ENCODE measurements at places on chromosomes 16 and 17.

DNA sequence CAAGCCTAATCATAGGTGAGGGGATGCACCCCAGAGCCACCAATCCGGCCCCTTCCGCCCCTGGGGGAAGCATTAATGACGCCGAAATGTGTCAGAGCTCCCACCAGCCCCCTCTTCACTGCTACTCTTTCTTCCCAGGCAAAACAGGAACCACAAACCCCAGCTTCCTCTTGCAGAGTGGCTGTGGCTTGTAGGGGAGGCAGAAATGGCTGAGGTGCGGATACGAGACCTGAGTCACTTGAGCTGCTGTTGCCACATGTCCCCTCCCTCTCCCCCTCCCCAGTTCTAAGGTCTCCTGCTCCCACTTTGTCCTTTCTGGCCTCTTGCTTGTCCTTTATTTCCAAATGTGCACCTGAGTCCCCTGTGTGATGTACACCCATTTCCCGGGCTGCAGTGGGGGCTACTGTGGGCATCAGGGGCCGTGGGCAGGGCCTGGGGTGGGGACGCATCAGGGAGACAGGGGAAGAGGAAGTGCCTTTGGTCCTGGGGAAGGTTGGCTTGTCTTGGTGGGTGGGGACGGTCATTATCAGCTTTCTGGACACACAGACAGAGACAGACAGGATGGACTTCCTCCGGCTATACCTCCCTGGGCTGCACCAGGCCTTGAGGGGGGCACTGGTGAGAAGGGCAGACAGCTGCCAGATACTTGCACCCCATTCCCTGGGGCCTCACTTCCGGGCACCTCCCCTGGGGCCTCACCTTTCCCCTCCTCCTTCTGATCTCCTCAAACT is at the start of gene APOBR:
Gene APOBR, plus strand, starts transcription at position 523 of the 731 bp plus-strand sequence. Its CDS starts 39 bp downstream, at position 562.
- DNase-seq: no peak

GRCh38 chr17:18257982-18258355 is 569 bp downstream of the FLII start:
- DNase-seq: peak; percentile 63

DNA sequence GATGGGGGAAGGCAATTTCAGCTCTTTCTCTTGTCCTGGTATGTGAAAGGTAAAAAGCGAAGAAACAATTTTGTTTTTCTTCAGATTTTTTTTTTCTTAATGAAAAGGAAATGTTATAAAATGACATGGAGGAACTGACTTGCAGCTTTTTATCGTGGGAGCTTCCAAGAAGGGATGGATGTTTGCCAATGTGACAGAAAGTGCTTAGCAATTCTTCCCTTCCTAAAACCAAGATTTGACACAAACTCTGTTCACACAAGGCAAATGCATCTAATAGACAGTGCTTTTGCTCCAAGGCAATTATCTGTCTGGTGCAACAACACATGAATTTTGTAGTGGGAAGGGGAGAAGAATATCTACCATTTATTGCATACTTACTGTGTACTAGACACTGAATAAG is 988.5 kb downstream of the CDH11 start:
- no peak for DNase-seq

DNA sequence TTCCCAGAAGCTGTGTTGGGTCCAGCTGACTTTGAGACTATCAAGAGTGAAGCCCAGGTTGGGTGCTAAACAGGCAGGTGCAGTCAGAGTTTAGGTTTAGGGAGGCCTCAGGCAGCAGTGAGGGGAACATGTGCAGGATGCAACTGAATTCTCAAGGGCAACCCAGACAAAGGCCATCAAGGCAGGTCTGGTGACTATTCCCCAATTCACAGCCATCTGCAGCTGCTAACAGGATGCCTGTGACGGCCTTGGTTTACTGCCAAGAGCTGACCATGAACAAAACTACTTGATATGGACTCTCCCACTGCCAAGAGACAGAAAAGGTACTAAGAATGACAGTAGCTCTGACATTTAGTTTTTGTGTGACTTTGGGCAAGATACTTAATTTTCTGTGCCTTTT is 45.2 kb upstream of the BCAR1 start:
- DNase-seq: no peak

DNA sequence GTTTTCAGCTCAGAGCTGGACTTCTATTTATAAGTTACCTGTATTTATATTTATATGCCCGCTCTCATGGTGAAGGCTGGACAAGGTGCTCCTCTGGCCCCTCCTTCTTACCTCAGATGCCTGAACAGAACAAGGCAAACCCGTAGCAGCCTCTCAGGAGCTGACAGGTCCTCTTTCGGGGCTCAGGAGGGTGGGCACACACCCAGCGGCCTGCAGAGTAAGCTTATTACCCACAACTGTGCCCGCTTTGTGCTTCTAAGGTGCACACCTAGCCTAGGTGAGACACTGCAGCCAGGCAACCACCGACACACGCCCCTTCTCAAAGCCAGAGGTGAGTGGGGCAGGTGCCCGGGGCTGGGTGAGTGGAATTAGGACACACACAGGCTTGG is 5.3 kb downstream of the NKIRAS2 start:
- no peak for DNase-seq

DNA sequence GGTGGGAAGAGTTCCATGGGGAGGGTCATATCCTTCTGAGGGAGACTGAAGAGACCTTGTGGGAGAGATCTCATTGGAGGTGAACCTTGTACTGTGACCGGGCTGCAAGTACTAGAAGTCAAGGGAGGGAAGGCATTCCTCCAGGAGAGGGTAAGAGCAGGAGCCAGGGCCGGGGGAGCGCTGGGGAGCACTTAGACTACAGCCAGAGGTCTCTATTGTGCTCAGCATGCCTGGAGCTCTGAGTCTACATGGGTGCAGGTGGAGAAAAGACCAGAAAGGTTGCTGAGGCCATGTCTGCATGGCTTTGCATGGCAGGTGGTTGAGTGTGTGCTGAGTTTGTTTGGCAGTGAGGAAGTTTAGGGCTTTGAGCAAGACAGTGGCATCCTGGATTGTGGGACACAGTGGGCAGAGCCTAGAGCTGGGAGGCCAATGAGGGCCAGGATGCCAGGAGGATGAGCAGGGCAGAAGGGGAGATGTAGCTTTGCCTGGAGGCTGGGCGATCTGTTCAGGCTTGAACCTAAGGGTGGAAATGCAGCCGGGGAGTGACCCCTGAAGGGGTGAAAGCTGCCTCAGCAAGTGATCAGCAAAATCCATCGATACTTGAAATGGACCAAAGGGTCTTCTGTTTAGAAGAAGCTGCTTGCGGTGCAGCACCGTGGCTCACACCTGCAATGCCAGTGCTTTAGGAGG is 317.4 kb upstream of the TNRC6C start:
- no peak for DNase-seq

GRCh38 chr16:67674851-67675578 is 8.4 kb downstream of the C16orf86 start:
- DNase-seq: no peak

GRCh38 chr16:35308674-35309073 is 1849.3 kb downstream of the TP53TG3F start:
- no peak for DNase-seq

- DNase-seq: peak; percentile 38
These were observed 7.8 kb upstream of the PDK2 start for GRCh38 chr17:50087246-50087911.
